Gastroesophageal sphincter (tissue), 4 donors: ENCODE measurements at places on chromosomes 1 and 21. TPM values are rescaled to one million over a fixed set of nuclear protein-coding genes. Genes with fewer than 3 reads are reported as not detected.

DNA sequence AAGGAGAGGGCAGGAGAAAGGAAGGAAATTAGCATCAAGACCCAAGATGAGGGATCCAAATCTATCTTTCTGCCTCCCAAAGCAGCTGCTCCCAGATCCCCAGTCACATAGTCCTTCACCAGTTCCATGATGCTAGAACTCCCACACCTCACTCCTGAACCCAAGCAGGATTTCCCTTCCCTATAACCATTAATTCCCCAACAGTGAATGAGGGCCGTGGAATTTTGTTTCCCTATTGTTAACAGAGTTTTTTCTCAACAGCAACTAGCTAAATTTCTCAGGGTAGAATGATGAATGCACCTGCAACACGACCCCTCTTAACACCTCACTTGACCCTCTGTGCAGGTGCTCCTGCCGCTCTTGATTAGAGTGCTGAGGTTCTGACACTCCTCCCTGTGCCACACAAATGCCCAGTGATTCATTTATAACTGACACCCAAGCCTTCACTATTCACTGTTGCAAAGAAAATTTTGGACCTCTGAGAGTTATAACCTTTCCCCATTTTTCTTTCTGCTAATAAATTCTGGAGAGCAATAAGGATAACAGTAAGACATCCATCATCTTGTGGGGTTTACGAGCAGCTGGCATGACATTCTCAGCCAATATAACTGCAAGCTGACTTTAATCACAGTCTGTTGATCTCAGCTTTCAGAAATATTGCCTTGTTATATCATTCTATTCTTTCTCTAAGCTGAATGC lies 25.4 kb upstream of the NPL start:
- no peak for ATAC-seq

GRCh38 chr1:172352435-172352834 lies 68.0 kb upstream of the C1orf105 start:
- ATAC-seq: no peak

- ATAC-seq: no peak
Measured at GRCh38 chr1:72000809-72001208, 281.5 kb downstream of the NEGR1 start.

- no peak for ATAC-seq
Measured at GRCh38 chr1:212450331-212450881, 17.7 kb downstream of the NENF start.

- ATAC-seq: no peak
Measured at GRCh38 chr1:156422602-156423091, 53.6 kb downstream of the RHBG start.

DNA sequence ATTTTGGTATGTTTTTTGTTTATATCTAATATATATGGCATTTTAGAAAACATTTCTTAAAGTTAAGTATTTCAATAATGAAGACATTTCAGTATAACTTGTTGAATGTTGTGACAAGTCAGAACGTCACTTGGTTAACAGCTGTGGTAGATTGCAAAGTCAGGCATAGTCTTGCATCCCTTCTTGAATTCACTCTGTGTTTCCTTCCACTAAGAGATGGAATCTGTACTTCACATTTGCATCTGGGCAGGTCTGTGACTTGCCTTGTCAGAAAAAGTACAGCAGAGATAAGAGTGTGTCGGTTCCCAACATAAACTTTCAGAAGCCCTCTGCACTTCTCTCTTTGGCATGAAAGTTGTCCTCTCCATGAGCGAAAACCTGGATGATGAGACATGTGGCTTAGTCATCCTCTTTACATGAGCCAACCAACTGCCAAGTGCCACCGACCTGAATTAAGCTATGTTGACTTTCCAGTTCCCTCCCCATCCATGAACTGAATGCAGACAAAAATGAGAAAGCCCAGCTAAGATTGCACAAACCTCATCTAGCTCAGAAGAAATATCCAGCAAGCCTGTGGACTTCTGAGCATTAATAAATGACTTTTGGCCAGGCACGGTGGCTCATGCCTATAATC lies 1730.2 kb downstream of the MRPL39 start:
- no peak for ATAC-seq

DNA sequence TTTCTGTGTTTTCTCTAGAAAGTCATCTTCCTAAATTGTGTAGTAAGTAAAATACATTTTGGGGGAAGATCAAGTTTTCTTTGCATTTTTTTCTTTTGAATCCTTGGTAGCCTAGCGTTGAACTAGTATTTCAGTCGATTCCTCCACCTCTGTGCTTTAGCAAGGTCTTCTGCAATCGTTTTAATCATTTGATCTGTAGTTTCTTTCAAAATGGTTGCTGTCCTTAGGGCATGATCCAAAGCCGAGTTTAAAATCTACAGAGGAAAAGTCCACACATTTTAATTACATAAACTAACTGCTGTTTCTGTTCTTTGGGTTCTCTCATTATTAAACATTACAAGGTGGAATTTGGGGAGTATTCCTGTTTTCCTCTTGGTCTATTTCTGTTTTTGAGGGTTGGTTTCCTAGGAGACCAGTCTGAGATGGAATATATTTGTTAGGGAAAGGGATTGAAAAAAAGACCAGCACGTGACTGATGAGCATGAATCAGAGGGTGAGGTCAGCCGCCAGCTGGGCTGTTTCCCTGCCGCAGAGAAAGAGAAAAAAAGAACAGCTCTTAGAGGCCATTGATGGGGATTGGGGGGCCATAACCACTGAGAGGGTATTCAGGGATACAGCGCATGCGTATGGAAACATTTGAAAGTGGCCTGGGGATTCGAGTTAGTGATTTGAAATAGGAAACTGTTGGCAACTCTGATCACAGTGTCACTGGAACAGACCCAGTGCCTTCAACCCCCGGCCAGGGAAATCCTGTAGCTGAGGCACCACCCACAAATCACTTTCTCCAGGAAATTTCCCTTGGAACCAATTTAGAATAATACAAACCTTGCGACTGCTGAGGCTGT lies 40.6 kb downstream of the AKNAD1 start:
- ATAC-seq: peak; percentile 92

- no peak for ATAC-seq
Measured at GRCh38 chr1:184469396-184469795, 82.6 kb downstream of the C1orf21 start.

Gene MCM3AP
- 95.4 TPM for total RNA-seq

Gene SDHC
- 22.9 TPM for total RNA-seq

Gene F11R
- total RNA-seq: 10.0 TPM

Gene MFAP2
- total RNA-seq: 6.4 TPM
